ENCODE measurements at places on chromosomes 7 and 10.

- DNase-seq: no peak
These were observed 515.8 kb downstream of the KCNMA1 start for GRCh38 chr10:77121829-77122228.

- peak; percentile 97 for DNase-seq
These were observed 29.4 kb downstream of the CDK14 start for GRCh38 chr7:90625562-90625961.

DNA sequence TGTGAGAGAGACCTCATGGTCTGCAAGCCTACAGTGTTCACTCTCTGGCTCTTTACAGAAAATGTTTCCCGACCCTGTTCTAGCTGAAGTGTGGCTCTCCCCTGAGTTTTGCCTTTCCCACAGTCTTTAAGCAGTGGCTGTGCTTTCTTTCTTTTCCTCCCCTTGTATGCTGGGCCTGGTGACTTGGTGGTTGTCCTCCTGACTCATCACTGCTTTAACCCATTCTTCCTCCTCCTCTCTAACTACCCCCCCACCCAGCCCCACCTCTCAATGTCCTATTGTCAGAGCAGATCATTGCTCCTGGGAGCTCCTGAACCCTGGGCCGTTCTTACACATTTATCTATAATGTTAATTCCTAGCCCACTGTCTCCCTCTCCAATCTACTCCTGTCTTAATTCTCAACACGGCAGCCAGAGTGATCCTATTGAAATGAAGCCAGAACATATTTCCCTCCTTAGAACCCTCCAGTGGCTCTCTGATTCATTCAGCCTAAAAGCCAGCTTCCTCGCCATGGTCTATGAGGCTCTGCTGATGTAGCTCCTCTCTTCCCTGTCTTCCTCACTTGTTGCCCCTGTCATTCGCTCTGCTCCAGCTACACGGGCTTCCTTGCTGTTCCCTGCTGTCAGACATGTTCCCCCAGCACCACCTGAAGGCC, 55.0 kb downstream of the DENND11 start:
- DNase-seq: no peak

- no peak for DNase-seq
These were observed 88.7 kb upstream of the CHST15 start for GRCh38 chr10:124182088-124182541.

- peak; percentile 35 for DNase-seq
These were observed 1.3 kb downstream of the ITPRIP start for GRCh38 chr10:104336821-104337467.

DNA sequence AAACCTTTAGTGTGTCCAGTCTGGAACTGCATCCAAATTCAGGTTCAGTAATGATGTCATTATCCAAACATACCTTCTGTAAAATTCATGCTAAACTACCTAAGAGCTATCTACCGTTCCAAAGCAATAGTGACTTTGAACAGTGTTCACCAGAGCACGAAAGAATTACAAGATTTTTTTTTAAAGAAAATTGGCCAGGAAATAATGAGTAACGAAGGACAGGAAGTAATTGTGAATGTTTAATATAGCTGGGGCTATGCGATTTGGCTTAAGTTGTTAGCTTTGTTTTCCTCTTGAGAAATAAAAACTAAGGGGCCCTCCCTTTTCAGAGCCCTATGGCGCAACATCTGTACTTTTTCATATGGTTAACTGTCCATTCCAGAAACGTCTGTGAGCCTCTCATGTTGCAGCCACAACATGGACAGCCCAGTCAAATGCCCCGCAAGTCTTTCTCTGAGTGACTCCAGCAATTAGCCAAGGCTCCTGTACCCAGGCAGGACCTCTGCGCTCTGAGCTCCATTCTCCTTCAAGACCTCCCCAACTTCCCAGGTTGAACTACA, 694 bp upstream of the FAS start:
- DNase-seq: no peak

DNA sequence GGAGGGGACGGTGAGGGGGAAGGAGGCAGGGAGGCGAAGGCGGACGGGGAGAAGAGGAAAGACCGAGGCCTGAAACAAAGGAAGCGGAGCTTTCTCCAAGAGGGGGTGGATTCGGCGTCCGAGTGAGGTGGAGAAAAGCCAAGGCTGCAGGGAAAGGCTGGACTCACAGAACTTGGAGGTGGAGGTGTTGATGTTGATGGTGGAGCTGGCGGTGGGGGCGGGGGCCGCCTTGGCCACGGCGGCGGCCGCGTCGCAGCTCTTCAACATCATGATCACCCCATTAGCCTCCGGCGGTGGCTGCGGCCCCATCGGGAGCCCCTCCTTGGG, 578 bp downstream of the CACUL1 start:
- peak; percentile 62 for DNase-seq

GRCh38 chr7:105519353-105519752, 2.7 kb downstream of the PUS7 start:
- DNase-seq: no peak

DNA sequence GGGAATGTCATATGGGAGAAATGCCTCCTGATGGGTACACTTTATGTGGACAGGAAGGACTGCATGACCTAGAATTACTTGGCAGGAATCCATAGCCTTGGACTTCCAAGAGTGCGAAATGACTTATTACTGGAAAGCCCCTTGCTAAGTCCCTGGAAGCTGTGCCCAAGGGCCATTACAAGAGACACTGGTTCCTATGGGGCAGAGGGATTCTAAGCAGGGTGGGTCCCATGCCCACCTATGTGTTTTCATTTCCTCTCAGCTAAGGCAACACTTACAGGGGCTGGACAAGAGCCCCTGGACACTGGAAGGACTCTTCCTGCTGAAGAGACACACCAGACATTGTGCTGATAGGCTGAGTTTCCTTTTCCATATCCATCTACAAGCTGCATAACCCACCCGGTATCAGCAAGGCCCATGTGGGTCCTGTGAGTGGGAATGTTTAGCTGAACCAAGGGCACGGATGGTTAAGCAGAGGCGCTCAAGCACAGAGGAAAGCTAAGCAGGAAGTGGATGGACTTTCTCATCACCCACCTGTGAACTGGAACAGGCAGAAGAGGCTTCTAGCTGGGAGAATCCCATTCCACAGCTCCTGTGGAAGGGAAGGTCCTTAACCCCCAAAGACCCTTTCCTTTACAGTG, 56.2 kb downstream of the XPNPEP1 start:
- DNase-seq: no peak

DNA sequence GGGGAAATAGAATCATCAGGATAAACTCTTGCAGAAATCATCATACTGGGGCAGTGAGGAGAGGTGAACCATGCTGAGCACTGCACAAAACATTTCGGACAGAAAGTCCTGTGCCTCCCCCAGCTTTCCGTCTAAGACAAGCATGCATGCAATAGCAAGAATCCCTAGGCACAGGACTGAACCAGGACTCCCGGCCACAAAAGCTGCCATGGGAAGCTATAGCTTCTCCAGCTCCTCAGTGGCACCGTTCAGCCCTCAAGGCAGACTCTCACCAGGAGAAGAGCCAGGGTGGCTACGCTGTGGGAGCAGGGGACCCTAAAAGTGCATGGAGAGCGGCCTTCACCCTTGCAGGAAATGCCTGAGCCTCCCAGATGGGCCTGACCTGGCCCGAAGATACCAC, 70.8 kb downstream of the ASB13 start:
- no peak for DNase-seq

DNA sequence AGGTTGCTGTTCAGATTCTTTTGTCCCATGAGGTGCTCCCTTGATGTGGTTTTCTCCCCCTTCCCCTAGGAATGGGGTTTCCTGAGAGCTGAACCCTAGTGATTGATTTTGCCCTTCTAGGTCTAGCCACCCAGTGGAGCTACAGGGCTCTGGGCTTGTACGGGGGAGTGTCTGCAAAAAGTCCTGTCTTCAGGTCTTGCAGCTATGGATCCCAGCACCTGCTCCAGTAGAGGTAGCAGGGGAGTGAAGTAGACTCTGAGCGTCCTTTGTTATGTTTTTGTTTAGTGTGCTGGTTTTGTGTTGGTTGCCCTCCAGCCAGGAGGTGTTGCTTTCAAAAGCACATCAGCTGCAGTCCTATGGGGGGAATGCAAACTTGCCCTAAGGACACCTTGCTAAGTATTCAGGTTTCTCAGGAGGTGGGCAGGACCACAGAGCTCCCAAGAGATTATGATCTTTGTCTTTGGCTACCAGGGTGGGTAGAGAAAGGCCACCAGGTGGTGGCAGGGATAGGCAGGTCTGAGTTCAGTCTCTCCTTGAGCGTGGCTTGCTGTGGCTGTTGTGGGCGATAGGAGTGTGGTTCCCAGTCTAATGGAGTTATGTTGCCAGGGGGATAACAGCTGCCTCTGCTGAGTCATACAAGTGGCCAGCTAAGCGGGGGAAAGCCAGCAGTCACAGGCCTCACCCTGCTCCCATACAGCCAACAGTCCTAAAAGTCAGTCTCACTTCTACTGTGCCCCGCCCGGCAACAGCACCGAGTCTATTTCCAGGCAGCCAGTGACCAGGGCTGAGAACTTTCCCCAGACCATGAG, 92.4 kb upstream of the JCAD start:
- peak; percentile 36 for DNase-seq

All from NCI-H82 (cell line).